Suppressor macrophage (primary cell): ENCODE measurements at places on chromosomes 6 and 20.
A peak's percentile ranks its signal among the peaks of the same experiment; 100 is the strongest.

- peak; percentile 71 for DNase-seq
These were observed 92.1 kb downstream of the TASP1 start for GRCh38 chr20:13546497-13547131.

GRCh38 chr20:23232679-23233308 lies 117.8 kb upstream of the NXT1 start:
- DNase-seq = no peak

DNA sequence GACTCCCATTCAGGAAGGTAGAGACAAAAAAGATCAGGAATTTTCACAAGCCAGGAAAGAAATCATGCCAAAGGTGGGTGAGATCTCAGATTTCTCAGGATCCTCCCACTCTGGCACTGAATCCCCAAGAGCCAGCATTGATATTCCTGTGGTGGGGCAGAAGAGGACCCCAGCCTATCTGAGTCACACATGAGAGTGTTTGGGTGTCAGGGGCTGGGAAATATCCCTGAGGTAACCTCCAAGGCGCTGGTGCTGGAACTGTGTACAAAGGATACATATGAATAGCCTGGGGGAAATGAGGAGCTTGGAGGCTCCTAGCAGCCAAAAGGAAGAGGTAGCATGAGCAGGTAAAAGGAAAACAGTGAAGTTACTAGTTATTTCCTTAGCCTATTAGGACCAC lies 369.4 kb downstream of the BTBD9 start:
- no peak for DNase-seq

- DNase-seq = peak; percentile 27
These were observed 42.5 kb downstream of the DUSP22 start for GRCh38 chr6:334536-335510.

- no peak for DNase-seq
These were observed 18.1 kb downstream of the SPDEF start for GRCh38 chr6:34537922-34538550.

GRCh38 chr6:111761783-111762312 lies 111.4 kb downstream of the FYN start:
- DNase-seq = peak; percentile 42

- DNase-seq = no peak
These were observed 8.7 kb upstream of the CCN5 start for GRCh38 chr20:44706301-44707017.

- no peak for DNase-seq
These were observed 32.8 kb downstream of the PCMT1 start for GRCh38 chr6:149782337-149782736.

GRCh38 chr20:30816182-30816645 lies 441.2 kb upstream of the DEFB115 start:
- peak; percentile 28 for DNase-seq

DNA sequence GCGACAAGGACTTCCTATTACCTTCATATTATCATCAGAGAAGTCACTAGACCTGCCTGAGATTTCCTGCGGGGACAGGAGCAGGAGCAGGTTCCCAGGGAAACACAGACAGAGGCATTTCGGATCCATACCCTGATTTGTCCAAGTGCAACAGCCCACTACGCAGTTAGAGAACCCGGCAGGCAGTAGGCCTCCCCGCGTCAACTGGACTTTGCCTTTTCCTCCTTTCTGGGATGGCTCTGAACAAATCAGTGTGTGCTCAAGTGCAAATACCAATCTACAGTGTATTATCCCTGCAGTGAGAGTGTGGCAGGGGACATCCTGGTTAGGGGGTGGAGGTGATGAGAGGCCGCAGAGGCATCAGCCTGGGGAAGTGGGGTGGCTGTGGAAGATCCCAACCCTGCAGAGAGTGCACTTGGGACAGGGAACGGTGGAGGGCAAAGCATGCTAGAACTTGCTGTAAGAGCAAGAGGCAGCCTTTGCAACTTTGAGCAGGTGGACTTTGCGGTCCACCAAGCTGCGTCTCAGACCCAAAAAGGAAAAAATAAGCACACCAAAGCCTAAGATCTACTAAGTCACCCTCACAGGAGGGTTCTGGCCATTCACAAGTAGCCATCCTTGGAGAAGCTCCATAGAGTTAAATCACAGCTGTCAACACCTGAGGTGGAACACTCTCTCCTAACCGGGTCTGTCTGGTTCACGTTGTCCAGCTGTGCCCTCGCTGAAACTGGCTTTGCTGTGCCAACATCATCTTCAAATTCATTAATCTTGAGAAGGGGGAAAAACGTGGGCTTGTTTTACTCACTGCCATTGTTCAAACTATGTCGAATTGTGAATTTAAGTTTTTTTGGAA lies 159.1 kb downstream of the ZDHHC14 start:
- no peak for DNase-seq

DNA sequence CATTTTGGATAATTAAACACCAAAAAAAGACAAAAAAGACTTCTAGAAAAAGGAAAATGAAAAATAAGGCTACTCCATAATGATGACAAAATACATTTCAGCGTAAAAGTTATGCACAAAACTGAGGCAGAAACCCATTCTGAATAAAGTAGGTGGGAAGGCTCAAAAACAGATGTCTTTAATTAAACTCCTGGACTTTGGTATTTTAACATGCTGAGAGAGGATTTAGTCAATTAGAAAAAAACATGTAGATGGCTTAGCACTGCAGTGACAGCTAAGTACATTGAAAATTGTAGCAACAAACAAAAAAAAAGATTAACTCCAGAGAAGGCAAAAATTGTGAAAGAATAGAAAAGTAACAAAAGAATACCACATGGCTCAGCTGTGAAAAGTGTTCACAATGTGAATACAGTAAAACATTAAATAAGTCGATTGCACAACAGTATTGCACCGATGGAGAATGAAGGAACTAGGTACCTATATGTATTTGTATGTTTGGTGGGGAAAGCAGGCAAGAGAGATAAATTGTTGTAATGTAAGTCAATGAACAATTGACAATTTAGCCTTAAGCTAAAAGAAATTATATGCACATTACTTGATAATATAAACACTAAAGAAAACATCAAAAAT lies 59.5 kb downstream of the TBC1D32 start:
- DNase-seq = no peak

DNA sequence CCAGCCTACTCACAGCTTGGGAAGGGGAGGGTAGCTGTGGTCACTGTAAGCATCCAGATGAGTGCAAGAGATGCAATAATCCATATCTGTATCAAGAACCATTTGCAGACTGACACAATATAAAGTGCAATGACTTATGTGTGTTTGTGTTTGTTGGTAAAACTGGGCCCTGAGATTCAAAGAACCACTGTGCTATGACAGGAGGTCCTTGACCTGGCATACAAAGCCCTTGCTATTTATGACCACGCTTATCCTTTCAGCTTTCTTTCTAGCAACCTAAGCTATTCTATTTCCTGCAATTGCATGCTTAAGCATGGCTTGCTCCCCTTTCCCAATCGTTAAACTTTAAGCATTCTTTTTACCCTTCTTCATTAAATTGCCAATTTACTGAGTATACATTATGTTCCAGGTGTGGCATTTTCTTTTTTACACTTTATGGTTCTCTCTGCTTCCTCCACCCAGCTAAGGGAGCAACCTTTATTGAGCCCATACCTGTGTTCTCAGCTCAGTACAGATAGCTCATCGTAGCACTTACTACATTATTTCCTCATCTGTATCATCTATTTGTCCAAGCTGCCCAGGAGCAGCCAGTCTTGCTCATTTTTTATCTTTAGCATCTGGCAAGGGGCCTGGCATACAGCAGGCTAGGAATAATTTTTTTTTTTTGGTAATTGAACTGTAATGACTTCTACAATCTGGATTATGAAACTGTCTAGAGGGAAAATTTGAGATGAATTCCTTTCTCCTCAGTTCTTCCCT lies 3.5 kb downstream of the MCUR1 start:
- DNase-seq = peak; percentile 7

GRCh38 chr6:134589512-134589911 lies 271.6 kb upstream of the SGK1 start:
- no peak for DNase-seq

DNA sequence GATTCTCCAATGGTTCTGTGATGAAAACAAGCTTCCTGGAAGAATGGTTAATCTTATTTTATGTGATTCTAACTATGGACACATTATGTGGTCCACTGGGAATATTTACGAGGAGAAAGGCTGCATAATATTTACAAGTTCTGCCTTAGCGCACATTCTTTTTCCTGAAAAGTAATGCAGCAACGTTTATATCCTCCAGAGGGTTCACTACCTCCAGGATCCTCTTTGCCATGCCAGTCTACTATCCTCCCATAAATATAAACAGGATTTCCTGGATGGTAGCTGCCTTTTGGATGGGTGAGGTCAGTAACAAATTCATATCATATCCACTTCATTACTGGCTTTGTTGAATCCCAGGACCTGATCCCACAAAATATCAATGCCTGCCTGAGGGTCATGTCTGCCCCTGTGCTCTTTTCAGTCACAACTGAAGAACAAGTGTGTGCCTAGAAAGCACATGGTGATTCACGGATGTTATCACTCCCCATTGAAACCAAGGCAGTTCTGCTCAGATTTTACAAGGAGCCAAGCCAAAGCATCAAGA lies 30.4 kb downstream of the ADGRF5 start:
- no peak for DNase-seq

GRCh38 chr6:56938649-56939191 lies 16.2 kb upstream of the BEND6 start:
- no peak for DNase-seq

GRCh38 chr20:5570452-5570851 lies 179.7 kb upstream of the SHLD1 start:
- peak; percentile 63 for DNase-seq

DNA sequence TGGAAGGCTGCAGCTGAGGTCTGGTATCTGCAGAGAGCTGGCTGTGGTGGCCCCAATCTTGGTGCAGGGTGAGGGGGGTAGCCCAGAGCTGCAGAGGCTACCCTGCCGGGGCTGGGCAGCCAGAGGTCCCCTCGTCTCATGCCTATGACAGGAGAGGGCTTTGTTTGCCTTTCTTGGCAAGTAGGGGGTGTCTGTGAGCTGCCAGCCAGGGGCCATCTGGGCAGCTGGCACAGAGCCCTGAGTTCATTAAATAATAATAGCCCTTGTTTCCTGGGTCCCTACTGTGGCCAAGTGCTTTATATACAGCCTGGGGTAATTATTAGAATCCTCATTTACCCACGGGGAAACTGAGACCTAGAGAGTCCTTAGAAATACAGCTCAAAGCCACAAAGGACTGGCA lies 66.6 kb downstream of the EZR start:
- DNase-seq = no peak

- peak; percentile 40 for DNase-seq
These were observed 44.9 kb upstream of the SUPT3H start for GRCh38 chr6:45422503-45423110.

DNA sequence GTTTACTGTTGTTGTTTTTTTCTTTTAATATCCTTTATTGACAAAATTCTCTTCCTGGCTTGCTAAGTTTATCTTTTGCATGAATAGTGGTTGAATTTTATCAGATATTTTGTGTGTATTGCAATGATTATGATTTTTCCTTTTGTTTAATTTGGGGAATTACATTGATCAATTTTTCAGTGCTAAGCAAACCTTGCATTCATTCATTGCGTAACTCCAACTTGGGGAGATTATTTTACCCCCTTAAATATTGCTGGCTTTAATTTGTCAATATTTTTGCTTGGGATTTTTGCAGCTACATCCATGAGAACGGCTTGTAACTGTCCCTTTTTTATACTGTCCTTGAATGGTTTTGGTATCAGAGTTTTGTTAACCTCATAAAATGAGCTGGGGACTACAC lies 63.4 kb downstream of the SERAC1 start:
- DNase-seq = no peak
